ENCODE measurements at places on chromosomes 16 and 17.

- DNase-seq, result no peak
Observed at GRCh38 chr16:9225527-9226316, 134.3 kb downstream of the HAPSTR1 start.

GRCh38 chr16:56744996-56745640, 15.2 kb downstream of the NUP93 start:
- no peak for DNase-seq

- no peak for DNase-seq
Observed at GRCh38 chr17:78532922-78533640, 44.1 kb downstream of the DNAH17 start.

GRCh38 chr17:82354804-82355308, 4.2 kb upstream of the TEX19 start:
- no peak for DNase-seq

DNA sequence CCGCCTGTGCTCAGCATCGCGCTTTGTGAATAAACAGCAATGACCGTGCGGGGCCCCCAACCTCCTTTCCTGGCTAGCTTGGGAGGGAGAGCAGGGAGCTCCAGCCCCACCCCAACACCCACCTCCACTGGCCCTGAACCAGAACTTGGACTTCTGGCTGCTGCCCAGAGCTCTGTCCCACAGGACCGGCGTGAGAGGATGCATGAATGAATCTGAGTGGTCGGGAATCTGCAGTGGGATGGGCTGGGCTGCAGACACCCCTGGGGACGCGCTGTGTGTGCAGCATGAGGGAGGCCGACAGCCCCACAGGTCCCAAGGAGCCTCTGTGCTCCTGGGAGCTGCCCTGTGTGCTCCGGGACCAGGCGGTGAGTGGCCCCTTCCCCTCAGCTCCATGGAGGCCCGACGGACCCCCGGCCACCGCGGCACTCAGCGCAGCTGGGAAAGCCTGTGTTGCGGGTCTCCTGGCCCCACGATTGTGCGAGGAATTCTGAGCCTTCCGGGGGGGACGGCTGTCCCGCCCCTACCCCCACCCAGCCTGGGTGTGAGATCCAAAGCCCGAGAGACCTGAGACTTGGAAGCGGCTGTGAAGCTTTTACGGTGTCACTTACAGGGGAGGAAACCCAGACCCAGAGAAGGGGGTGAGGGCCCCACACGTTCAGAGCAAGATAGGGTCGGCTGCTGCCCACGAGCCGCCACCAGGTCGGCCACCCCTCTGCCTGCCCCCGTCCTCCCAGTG, 5.4 kb downstream of the PIEZO1 start:
- no peak for DNase-seq

DNA sequence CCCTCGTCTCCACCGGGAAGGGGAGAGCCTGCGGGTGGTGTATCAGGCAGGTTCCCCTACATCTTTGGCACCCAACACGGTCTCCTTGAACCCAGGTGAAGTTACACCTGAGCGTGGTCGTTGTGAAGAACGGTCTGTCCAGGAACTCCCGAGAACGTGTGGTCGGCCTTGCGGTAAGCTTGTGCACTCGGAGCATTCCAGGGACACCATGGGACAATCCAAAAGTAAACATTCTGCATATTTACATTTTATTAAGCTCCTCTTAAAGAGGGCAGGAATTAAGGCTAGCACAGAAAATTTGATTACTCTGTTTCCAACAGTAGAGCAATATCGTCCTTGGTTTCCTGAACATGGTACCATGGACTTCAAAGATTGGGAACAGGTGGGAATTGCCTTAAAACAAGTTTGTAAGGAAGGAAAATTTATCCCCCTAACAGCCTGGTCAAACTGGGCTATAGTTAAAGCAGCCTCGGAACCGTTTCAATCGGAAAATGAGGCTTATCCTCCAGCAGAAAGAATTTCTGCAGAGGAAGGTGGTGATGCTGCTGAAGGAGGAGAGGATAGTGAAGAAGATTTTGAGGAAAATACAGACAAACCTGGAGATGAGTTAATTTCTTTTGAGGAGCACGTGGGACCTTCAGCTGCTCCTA, 18.2 kb downstream of the ALOX15B start:
- DNase-seq, result no peak

DNA sequence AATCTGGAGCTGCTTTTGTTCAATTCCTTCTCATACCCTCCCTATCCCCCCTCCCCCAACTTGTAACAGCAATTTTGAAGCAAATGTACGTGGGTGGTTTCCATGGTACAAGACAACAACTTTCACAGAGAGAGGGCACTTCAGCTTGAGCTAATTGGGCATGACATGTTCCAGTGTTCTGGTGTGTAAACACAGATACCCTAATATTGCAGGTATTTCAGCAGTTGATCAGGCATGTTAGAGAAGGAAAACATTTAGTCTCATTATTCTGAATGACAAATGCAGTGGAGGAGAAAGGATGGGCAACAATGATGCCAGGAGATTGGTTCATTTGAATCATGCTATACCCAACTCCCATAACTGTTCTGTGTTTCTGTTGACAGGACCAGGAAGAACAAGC, 137.5 kb downstream of the TRIM37 start:
- DNase-seq, result no peak

DNA sequence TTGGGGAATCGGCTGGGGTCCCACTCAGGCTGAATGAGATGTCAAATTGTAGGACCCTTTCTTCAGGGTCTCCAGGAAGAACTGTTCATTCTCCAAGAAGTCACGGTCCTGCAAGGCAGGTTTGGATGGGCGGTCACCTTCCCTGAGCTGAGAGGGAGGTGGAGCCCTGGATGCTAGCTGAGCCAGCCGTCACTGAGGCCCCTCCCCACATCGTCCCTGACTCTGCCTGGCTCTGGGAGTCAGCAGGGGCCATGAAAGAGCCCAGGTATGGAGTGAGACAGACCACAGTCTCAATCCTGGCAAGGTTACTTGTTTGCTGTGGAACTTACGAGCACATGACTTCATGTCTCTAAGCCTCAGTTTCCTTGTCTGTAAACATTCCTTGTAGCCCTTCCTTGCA, 6.0 kb upstream of the MRPL38 start:
- DNase-seq, result no peak

- DNase-seq, result no peak
Observed at GRCh38 chr17:26773189-26774188, 520.4 kb upstream of the WSB1 start.

DNA sequence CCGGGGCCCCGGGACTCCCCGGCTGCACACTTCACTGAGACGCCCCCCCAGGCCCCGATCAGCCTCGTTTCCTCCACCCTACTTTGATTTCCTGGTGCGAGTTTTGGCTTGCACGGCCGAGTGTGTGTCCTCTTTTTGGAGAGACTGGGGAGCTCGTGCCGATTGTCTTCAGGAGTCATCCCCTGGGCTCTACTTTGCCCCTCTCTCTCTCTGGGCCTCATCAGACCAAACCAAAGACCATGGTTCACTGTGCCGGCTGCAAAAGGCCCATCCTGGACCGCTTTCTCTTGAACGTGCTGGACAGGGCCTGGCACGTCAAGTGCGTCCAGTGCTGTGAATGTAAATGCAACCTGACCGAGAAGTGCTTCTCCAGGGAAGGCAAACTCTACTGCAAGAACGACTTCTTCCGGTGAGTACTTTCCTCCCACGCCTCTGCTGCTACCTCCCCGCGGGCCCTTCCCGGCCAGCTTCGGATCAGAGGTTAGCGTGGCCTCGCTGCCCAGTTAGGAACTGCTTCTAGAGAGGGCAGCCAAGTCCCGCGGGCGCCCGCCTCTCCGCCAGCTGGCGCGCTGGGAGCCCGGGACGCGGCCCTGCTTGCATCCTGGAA, 787 bp downstream of the LHX1 start:
- DNase-seq, result no peak

DNA sequence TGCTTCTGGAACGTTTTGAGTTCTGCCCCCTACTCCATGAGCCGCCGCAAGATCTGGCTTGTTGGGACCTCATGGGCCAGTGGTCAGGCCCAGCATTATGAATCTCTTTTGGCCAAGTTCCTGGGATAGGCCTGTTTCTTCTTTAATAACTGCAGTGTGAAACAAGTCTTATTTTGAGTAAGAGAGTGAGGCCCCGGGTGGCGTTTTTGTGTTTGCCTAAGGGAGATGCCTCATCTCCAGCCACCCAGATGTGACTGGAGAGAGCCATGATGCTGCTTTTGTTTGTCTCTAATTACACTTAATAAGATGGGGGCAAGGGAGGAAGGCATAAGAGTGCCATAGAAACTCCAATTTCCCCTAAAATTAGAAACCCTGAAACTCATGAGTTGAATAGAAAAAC, 39.8 kb downstream of the KSR1 start:
- no peak for DNase-seq

- DNase-seq, result peak; percentile 54
Observed at GRCh38 chr17:76076765-76077583, 2.0 kb upstream of the ZACN start.

GRCh38 chr16:801584-802363, 1.2 kb upstream of the GNG13 start:
- DNase-seq, result no peak

Data from spinal cord (tissue), 10 donors.